ENCODE measurements at places on chromosomes 16 and 17.

- no peak for DNase-seq
These were observed 34.8 kb upstream of the LITAF start for GRCh38 chr16:11621539-11621919.

DNA sequence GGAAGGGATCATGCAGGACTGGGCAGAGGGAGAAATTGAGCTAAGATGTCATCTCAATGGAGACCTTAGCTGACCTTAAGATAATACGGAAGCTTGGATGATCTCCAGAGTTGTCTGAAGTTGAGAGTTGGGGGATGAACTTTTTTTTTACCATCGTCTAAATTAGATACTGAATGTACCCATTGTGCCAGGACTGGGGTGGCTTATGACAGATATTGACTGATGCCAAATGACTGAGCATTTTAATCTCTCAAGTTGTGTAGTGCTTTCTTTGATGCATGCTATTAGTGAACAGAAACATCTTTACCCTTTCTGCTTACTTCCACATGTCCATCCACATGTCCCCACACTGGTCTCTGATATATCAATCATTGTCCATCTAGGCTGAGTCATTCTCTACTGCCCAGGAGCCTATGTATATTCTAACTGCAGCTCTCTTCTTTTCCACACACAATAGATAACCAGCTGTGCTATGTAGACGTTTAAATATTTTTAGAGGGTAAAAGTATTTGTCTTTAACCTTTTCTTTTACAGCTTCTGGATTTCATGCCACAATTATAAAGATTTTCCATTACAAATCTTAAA is 60.2 kb upstream of the ZKSCAN2 start:
- no peak for DNase-seq

GRCh38 chr17:8185582-8186445 is 4.2 kb downstream of the BORCS6 start:
- DNase-seq = peak; percentile 77

GRCh38 chr16:50166511-50167500 is 13.7 kb downstream of the TENT4B start:
- DNase-seq = no peak

DNA sequence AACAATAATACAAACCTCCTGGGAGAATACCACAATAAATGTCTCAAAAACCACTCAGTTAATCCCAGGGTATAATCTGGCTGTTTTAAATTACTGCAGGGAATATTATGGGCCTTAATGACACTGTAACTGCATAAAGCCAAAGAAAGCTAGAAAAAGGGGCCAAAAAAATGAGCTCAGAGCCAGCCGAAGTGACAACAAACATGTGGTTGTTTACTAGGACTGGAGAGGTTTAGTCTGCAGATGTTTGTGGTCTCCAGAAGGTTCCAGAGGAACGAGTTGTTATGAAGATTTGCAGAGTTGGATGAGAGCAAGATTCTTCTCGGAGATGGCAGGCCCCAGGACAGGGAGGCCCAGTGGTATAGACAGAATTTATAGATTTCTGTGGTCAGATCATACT is 97.1 kb upstream of the AKTIP start:
- DNase-seq = no peak

DNA sequence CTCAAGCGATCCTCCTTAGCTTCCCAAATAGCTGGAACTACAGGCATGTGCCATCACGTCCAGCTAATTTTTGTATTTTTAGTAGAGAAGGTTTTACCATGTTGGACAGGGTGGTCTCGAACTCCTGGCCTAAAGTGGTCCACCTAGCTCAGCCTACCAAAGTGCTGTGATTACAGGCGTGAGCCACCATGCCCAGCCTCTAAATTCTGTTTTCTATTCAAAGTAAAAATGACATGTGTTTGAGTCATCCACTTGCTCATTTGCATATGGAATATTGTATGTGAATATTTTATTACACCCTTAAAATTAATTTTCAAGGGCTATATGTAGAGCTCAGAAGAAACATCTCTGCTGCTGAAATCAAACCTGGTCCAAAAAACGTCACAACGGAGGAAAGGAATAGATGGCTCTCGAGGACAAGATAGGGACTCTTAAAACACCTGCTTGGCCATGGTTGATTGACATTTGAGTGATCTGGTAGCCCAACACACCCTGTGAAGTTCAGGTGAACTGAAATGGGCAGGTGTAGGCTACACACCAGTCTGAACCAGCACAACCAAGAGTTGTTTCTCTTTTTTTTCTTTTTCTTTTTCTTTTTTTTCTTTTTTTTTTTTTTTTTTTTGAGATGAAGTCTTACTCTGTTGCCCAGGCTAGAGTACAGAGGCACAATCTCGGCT is 51.1 kb downstream of the SF3B3 start:
- no peak for DNase-seq

DNA sequence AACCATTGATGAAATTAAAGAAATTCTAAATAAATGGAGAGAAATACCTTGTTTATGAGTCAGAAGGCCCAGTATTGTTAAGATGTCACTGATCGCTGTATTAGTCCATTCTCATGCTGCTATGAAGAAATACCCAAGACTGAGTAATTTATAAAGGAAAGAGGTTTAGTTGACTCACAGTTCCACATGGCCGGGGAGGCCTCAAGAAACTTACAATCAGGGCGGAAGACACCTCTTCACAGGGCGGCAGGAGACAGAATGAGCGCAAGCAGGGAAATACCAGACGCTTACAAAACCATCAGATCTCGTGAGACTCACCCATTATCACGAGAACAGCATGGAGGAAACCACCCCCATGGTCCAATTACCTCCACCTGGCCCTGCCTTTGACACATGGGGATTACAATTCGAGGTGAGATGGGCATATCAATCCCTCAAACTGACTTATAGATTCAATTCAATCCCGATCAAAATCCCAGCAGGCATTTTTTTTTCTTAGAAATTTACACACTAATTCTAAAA is 157.2 kb downstream of the ENGASE start:
- no peak for DNase-seq

GRCh38 chr17:73748508-73748907 is 104.3 kb upstream of the SDK2 start:
- no peak for DNase-seq

GRCh38 chr16:67242138-67242730 is 5.0 kb downstream of the FHOD1 start:
- DNase-seq = no peak

DNA sequence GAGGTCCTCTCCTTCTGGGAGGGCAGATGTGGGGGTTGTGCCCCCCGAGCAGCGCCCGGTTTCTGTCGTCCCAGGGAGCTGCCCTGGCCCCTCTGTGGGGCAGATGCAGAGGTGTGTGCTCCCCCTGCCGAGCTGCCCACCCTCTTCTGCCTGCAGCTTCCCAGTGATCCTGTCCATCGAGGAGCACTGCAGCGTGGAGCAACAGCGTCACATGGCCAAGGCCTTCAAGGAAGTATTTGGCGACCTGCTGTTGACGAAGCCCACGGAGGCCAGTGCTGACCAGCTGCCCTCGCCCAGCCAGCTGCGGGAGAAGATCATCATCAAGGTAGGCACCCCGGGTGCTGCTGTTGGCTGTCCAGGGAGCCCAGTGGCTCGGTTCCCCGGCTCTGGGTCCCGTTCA is 110.8 kb downstream of the SDR42E1 start:
- no peak for DNase-seq

DNA sequence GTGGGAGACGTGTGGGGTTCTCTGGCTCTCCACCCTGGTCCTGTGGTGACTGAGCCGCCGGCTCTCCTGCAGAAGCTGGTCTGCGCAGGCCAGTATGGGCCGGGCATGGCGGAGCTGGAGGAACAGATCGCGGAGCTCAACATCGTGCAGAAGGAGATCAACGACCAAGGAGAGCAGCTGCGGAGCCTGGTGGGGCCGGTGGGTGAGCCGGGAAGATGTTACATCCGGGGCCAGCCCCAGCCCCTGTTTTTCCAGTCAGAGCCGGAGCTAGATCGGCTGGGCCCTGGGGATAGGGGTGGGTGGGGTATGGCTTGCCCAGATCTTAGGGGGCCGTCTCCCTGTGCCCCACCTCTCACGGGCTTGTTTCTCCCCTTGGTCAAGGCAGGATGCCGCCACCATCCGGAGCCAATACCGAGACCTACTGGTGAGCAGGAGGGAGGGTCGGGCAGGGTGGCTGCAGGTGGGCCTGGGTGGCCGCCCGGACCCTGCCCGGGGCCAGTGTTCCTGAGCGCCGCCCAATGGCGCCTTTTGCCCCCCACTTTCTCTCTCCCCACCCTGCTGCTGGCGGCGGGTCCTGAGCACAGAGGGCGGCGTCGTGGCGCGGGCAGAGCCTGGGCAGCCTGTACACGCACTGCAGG is 5.0 kb downstream of the EVPLL start:
- no peak for DNase-seq

DNA sequence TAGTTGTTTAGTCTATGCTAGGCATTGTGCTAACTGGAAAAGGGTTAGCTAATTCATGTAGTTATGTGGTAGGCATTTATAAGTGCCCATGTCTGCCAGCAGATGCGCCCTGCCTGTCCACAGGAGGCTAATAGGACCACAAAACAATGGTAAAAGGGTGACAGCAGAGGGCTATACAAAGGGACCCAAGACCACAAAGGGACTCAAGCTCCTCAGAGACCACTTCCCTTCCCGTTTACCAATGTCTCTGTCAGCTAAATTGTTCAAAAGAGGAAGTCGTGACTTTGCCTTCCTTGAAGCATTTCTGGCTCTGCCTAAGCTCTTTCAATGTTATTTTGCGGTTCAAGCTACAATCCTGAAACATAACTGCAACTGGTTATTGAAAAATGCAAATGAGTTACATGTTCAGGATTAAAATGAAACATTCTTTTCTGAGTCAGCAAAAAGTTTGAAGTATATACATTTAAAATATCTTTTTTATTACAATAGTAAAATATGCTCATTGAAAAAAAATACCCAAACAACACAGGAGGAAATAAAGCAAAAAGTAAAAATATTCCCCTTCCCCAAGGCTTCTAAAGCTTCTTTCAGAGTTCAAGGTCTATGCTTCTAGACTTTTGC is 149.2 kb downstream of the MAF start:
- DNase-seq = no peak

DNA sequence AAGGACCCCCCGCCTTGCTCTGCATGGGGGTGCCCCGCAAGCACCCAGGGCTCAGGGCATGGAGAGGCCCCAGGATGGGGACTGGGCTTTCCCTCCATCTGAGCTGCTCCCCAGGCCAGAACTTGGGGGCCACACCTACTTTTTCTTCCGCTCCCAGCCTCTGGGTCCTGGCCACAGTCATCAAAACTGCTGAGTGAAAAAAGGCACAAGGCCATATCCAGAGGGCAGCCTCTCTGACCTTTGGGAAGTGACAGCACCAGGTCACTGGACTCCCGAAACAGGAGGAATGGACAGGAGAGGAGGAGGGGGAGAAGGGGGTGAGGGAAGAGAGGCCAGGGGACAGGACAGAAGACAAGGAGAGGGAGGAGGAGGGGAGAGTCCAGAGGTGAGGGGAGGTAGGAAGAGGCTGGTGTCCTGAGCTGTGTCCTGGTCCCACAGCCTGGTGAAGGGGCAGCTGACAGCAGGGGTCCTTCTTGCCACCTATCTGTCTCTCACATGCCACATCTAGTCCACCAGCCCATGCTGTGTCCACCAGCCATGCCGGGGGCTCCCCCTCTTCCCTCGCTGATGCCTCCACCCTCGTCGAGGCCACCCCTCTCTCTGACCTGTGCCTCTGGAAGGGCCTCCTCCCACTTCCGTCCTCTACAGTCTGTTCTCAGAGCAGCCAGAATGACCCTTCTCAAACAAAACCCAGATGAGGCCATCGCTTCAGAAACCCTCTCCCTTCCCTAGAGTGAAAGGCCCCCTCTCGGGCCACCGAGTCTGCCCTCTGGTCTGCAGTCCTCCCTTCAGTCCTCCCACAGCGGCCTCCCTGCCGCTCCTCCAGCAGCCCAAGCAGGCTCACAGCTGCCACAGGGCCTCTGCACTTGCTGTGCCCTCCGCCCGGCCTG is 73.9 kb upstream of the TOB1 start:
- DNase-seq = no peak

DNA sequence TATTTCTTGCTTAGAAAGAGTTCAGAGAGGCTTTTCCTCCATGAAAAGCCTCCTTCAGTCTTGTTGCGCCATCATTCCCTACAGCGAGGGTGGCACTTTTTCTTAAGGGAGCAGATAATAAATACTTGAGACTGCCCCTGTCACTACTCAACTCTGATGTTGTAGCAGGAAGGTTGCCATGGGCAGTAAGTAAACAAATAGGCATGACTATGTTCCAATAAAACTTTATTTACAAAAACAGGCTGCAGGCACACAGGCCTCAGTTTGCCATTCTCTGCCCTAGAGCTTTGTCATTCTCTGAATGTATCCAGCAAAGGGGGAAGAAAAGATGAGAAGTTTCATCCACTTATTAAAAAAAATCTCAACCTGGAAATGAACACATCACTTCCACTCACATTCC is 60.4 kb downstream of the MYOCD start:
- peak; percentile 43 for DNase-seq

DNA sequence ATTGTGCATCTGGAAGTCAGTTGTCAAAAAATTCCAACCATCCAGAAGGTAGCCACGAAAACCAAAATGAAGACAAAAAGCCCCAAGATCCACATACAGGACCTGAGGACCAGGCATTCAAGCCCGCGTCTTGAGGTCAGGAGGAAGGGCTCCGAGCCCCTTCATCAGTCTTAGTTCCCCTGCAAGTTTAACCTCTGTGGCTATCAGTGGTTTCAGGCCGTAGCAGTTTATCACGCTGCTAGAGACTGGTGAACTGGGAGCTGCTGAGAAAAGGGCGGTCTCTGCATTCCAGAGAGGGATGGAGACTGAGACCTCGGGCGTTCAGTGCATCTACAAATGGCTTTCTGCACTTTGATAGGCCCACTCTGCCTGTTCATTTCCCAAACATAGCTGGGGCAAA is 70.6 kb downstream of the IRF8 start:
- DNase-seq = no peak

DNA sequence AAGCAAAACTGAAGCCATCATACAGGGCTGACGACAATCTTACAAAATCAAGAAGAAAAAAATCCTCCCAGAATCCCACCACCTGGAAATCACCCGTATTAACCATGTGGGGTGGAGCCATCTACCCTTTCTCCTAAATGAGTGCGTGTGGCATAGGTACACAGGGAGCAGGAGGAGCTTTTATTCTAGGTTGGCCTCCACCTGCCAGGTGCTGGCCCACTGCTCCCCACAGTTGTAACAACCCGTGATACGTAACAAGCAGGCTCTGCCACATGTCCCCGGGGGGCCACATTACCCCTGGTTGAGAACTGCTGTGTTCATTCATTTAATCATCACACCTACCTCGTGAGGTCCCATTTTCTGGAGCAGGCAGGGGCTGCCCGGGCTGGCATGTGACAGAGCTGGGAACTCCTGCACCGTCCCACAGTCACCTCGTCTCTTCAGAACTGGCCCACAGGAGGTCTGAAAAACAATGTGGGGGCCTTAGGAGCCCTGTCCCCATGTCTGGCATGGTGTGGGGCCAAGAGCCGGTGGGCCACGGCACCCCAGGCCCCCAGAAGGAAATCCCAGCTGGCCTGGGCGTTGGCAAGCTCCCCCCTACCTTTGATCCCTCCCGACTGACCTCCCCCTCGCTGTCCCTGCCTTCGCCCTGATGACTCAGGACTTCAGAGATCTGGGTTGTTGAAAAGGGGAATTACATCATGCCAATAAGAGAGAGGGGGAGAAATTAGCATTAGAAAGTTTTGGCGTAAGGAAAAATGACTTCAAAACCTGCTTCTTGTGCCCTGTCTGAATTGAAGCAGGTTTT is 12.9 kb downstream of the CMIP start:
- peak; percentile 75 for DNase-seq
